ENCODE measurements at places on chromosomes 2 and 18.
A peak's percentile ranks its signal among the peaks of the same experiment; 100 is the strongest.

DNA sequence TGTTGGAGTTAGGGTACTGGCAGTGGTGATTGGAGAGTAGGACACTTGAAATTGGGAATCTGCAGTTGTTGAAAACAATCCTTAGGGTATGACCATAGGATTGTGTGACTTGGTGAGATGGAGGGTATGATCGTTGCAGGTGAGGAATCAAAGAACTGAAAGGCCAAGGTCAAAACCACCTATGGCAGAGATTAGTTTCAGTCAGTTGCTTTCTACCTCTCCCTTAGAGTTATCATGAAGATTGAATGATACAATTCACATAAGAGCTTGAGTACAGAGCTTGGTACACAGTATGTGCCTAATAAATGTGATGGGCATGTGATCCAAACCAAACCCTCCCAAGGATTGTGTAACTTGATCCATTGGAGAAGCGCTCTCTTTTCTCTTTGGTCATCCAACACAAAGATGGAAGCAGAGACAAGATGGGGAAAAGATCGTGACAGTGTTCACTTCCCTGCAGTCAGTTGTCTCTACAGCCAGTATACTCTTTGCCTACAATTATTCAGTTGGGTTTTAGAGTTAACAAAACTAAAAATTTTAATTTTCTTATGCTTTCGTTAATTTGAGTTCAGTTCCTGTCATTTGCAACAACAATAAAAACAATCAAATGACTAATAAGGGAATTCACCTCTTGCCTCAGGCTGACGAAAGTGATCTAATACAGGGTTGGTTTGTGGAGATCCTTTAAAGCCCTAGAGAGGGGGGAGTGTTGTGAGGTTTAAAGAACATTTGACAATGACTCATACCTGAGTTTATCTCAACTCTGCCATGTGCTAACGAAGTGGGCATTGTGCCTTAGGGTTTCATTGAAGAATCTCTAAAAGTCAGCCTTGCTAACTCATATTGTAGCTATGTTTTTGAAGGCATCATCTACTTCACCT is 14.8 kb upstream of the SMAD2 start:
- DNase-seq: no peak

GRCh38 chr2:208311954-208312353 is 45.9 kb downstream of the PIKFYVE start:
- no peak for DNase-seq

GRCh38 chr2:96913398-96914202 is 43.7 kb upstream of the SEMA4C start:
- DNase-seq: peak; percentile 66

DNA sequence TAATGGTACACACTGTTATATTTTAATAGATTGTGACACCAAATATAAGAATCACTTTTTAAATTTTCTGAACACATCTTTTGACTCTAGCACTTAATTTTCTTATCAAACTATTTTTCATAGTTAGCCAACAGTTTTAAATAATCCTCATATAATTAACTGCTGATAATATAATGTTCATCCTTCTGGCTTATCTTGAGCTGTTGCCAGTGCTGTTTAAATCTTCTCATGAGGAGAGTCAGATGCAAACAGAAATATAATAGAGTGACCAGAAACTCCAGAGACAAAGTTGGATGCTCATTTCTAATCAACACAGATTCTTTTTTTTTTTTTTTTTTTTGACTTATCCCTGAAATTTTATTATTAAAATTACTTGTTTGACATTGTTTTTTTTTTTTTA is 282.6 kb downstream of the SPAG16 start:
- no peak for DNase-seq

DNA sequence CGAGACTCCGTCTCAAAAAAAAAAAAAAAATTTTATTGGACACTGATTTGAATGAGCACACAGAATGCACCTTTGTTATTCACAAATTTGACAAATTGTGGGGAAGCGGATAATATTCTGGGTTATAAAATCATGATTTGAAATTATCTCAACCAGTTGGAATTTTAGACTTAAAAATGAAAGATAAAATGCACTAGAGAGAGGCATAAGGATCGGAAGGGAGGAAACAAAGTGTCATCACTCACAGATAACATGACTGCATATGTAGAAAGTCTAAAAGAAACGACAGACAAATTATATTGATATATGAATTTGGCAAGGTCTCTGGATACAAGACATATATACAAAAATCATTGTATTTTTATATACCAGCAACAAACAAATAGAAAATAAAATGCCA is 70.6 kb downstream of the CD28 start:
- DNase-seq: no peak

- no peak for DNase-seq
Measured at GRCh38 chr2:64876137-64876647, 113.0 kb upstream of the SLC1A4 start.

- no peak for DNase-seq
Measured at GRCh38 chr2:237270520-237270919, 143.4 kb downstream of the COL6A3 start.

GRCh38 chr18:59070181-59070912 is 69.3 kb upstream of the SEC11C start:
- DNase-seq: peak; percentile 65
